Activated CD4-positive, alpha-beta T cell treated with anti-CD3 and anti-CD28 coated beads for 4 hours (primary cell): ENCODE measurements at places on chromosomes 1 and 21.

GRCh38 chr1:204846546-204846945, 24.1 kb upstream of the NFASC start:
- no peak for DNase-seq

- no peak for DNase-seq
Measured at GRCh38 chr1:224253721-224254120, 70.7 kb downstream of the DEGS1 start.

- no peak for DNase-seq
Measured at GRCh38 chr1:8212580-8213031, 105.3 kb upstream of the SLC45A1 start.

- no peak for DNase-seq
Measured at GRCh38 chr1:162081316-162081715, 11.8 kb downstream of the NOS1AP start.

DNA sequence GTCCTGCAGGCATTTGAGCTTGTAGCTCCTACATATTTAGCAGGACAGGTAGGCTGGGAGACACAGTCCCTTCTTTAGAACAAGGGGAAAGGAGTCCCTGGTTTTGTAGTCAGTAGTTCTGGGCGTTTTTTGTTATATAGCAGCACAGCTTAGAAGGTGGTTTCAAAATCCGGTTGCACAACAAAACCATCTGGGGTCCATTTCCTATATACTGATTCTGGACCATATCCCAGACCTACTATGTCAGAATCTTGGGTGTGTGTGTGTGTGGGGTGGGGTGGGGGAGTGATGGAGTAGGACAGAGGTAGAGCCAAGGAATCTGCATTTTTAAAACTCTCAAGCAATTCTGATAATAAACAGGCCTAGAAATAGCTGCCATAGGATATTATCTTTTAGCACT, 21.6 kb downstream of the METTL13 start:
- DNase-seq = no peak

DNA sequence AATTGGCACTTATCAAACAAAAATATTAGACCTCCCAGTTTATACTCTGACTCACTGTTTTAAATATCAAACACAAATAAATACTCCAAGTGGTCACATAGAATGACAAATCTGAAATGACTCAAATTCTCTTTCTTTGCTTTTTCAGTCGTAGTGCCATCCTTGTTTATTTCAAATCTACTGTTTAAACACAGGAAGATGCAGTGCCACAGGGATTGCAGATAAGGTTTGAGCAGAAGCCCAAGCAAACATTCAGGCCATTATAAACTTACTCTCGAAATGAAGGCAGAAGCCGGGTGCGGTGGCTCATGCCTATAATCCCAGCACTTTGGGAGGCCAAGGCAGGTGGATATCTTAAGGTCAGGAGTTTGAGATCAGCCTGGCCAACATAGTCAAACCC, 255.4 kb upstream of the PLXNA2 start:
- no peak for DNase-seq

GRCh38 chr1:104592926-104593325, 843.2 kb downstream of the AMY1C start:
- no peak for DNase-seq

DNA sequence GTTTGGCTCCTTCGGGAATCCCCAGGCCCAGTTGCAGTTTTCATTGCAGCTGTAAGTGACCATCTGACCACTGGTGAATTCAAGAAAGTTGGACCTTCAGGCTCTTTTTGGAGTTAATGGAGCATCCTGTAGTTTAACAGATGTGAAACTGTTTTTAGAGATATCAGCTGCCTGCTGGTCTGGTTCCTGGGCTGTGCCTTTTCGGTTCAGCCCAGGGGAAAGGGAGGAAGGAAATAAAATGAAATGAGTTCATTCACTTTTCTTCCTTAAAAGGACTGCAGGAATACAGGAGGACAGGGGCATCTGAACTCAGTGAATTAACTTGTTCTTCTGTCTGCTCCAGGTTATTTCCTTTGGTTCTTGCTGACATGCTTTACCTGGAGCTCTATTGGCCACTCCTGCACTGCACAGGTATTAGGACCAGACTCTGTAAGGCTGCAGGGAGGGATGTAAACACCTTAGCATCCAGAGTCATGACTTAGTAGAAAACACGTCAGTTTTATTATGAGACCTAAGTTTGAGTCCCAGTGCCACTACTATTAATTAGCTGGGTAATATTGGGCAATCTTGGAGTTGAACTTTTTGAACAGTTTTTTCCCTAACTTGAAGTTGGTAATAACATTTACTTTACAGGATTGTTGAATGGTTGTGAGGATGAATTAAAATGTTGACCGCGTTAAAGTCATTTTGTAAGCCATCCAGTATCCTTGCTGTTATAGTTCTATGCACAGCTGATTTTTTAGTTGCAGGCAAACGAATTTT, 83.6 kb downstream of the LRRC8D start:
- no peak for DNase-seq

DNA sequence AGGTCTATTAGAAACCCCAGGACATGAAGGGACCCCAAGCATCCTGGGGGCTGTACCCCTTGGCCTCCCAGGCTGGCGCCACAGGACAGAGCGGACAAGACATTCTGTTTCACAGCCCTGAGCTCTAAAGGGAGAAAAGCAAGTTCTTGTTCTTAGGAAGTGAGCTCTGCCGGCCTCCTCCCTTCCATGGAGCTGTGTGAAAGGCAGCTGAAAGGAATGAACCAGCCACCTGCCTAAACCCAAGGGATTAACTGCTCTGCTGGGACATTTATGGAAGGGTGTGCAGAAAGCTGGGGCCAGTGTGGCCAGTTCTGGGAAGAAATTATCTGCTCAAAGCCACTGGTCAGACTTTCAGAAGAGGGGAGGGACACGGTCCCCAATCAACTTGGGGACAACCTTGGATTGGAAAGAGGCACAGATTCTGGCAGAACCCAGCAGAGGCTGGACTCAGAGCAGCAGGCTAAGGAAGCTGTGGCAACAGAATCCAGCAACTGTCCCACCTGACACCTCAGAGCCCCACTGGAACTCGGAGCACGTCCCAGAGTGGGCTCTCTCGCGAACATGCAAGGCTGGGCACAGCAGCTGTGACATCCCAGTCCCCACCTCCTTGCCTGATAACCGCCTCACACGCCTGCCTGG, 2.1 kb downstream of the KLHL21 start:
- no peak for DNase-seq

DNA sequence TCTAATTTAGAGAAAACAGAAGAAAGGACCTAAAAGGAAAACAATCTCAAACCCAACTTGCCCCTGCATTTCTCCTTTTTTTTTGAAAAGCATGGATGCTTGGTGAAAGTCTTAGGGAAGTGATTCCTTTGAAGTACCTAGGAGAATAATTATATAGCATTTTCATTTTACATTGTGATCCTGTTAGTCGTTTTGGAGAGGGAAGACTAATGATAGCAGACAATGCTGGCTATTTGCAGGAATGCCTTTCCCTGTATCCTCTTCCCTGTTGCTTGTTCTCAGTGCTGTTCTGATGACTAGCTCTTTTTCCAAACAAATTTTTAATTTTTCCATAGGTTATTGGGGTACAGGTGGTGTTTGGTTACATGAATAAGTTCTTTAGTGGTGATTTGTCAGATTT, 53.9 kb downstream of the LAMC1 start:
- DNase-seq = no peak

DNA sequence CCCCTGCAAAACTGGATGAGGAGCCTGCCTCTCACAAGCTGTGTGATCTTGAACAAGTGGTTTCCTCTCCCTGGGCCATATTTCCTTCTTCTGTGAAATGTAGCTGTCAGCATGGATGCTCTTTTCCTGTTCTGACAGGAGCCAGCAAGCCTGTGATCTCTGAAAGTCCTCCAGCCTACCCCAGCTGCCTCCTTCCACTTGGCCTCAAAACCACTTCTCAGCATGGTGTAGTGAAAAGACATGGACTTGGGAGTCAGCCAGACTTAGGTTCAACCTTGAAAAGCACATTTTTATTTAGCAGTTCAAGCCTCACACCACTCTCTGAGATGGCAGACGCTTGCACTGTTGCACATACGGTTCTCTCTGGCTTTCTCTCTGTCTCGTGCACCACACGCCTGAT, 292.9 kb upstream of the DUSP10 start:
- no peak for DNase-seq

DNA sequence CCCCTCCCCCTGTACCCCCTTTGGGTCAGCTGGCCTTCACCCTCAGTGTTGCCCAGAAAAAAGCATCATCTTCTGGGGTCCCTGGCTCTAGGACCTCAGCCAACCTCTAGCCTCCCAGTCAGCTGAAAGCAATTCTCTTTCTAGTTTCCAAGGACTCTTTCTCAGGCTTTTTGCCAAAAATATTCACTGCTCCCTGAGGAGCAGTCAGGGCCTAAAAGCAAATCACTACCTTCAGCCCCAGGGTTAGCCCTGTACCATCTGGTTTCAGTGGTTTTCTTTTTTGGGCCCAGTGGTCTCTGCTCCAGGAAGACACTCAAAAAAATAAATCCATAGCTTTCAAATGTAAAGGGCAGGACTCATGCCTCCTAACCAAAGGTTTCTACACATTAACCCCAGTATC, 3.1 kb upstream of the LMOD1 start:
- DNase-seq = no peak

- no peak for DNase-seq
Measured at GRCh38 chr1:27973771-27974416, 14.1 kb downstream of the XKR8 start.

DNA sequence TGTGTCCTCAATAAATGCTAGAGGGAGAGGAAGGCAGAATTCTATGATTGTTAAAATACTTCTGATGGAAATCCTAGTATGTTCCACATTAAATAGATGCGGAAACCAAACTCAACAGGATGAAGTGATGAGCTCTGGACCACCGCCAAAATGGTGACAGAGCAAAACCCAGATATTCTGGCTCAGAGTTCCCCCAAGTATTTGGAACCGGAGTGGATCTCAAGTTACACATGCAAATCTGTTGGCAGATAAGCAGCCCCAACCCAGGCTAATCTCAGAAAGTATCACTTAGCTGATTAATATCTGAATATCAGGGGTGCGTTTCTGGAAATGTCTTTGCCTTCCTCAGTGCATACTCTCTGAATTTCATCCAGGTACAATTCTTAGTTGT, 17.4 kb upstream of the GRHL3 start:
- no peak for DNase-seq

DNA sequence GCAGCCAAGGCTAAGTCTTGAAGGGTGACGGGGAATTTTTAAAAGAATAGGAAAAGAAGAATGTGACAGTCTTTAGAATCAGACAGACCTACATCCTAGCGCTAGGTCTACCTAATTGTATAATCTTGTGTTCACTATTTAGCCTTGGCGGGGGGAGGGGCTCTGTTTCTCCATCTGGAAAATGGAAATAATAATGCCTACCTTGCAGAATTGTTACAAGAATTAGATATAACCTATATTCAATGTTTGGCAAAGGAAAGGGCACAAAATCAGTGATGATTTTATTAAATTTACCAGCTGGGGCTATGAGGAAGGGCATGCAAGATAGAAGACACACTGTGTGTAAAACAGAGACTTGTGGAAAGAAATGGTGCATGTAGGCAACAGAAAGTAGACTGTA, 154.8 kb downstream of the ZBTB18 start:
- DNase-seq = no peak

DNA sequence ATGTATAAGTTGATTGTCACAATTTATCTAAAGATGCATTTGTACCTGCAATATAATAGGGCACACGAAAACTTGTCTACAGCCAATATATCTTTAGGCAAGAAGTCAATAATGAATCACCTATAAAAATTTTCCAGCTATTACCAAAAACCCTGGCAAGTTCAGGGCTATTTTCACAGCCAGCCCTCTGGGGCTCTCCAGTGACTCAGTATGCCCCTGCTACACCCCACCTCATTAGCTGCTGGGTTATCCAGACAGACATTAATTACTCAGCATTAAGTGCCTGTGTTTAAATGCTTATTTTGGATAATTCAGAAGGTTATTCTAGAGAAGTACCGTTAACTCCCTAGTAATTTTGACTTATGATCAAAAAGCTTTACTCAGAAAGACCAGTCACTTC, 220.2 kb downstream of the TBX15 start:
- DNase-seq = no peak

DNA sequence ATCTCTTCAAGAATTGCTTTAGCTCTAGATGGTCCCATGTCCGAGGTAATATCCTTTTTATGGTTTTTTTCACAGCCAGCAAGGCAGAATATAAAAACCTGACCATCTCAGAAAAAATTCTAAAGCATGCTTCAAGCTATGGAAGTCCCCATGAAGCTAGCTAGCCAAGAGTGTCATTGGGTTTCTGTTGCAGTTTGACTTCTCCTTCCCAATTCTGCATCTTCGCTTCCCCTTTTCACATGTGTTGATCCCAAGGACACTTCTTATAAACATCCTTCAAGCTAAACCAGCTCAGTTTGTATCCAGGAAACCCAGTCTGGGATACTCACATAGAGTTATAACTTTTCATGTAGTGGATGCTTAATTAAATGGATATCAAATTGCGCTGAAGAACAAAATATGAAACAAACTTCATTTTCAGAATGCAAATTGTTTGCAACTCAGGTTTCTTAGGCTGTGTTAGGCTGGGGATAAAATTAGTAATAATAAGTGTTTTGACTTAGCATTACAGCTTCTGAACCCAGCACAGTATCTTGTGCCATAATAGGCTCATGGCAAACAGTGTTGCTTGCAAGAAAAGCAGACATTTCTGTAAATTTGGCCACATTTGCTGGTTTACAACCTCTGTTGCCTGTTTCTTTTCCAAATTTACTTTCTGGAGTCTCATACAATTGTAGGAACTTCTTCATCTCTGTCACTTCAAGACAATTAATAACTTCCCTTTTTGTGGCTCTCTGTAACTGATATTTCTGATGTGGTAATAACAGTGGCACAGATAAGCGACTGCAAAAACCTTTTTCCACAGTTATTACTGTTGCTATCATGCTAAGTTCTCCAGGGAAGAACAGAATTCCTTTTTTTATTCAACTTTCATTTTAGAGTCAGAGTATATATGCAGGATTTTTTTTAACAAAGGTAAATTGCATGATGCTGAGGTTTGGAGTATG, 53.2 kb downstream of the NCAM2 start:
- DNase-seq = no peak

- DNase-seq = no peak
Measured at GRCh38 chr1:46525253-46525983, 26.0 kb downstream of the KNCN start.

- no peak for DNase-seq
Measured at GRCh38 chr1:203135636-203136305, 8.2 kb downstream of the ADORA1 start.

DNA sequence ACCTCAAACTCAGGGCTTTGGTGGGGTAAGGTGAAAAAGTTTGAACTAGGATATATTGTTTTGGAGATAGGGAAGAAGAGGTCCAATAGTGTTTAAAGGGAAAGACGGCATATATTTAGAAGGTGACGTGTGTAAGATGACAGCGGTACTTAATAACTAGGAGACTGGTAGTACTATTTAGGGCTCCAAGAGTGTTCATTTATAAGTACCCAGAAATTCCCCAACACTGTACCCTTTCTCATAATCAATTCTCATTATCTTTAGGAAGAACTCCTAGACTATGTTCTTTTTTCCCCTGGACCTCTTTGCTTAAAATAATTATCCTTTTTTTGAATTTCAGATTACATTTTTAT, 1.5 kb downstream of the LYPLAL1 start:
- DNase-seq = no peak

DNA sequence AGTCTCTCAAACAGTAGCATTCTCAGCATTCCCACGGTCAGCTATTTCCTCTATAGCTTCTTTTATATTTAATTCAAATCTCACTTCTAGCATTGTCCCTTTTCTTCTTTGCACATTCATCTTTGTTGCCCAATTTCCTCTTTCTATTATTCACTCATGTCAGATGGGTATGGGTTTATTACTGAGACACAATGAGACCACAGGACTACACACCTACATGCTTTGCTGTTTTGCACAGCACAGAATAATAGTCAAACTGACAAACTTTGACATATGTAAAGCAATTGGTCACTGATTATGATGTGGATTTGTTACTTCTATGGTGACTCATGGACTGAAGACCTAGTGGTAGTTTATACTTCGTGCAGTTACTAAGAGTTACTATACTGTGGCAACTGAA, 5.8 kb upstream of the CD1C start:
- DNase-seq = no peak
